ENCODE measurements at places on chromosomes 3 and 15.

- DNase-seq = no peak
Observed at GRCh38 chr15:89326316-89326715, 8.3 kb downstream of the POLG start.

DNA sequence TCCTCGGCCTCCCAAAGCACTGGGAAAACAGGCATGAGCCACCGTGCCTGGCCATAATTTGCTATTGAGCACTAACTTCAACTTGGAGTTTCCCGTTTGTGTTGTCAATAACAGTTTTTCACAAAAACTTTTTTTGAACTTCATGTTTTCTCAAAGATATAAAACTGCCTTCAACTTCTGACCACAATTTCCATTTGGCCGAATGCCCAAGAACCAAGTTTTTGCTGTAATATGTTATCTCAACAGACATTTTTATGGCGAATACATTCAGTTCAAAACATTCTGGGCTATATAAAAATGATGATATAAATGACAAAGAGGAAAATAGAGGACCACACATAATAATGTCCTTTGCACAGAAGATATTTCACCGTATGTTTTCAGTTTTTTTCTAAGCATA is 56.4 kb downstream of the NEDD4 start:
- no peak for DNase-seq

DNA sequence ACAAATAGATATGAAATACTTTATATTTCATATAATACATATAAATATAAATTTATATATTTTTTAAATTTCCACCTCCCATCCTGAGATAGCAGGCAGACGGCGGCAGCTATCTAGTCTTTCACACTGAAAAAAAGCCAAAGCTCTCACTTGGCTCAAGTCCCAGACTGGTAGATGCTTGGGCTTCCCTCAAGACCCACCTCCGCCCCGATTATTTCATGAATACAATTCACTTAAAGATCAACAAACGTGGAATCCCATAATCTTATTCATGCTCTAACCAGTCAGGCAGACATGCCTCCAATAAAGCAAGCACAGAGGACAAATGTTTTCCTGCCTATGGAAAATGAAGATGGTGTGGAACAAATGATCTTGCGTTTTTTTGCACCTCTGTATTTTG is 275.9 kb upstream of the NR2F2 start:
- DNase-seq = no peak

DNA sequence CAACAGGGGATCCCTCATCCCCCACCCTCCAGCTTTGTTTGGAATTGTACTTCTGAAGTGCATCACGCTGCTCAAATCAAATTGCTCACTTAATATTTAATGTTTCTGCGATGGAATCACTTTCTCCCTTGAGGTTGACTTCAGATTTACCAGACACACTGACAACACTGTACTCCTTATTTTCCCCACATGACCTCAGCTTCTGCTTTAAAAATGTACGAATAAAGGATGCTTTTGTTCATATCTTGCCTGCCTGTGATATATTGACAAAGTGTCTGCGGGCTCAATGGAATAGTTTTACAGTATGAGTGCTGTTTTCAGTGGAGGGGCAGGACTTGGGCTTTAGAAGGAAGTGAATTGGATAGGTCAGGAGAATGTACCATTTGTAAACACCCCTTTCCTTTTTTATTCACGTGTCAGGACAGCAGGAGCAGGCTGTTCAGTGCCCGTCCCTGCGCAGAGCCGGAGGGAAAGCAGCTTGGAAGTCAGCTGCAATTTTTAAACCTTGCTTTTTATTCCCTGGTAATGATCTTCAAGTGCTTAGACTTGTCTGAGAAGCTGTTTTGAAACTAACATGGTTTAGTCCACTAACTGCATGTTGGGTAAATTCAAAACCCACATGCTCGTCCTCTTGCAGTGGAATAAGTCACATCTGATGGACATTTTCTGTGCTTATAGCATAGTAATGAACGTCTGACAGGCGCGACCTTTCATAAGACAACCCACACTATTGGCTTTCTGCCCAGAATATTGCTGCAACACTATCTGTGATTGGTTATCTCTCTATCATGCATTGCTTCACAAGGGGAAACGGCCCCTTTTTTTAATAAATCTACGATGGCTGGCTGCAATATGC is 29.9 kb downstream of the MBNL1 start:
- peak; percentile 29 for DNase-seq

DNA sequence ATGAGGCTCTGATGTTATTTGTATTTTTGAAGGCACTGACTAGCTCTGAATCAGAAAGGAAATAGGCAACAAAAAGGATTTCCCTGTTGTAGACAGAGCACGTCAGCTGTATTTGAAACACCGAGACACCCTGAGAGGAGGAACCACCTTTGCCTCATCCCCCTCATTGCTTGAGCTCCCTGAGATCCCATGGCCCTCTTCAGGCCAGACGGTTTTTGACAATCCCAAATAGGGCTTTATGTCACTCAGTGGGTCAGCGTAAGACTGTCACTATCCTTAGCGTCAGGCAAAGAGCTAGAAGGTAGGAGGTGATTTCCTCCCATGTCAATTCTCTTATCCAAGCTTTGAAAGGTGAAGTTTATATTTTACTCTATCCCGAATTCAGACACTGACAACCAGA is 254.3 kb downstream of the ZNF621 start:
- no peak for DNase-seq

DNA sequence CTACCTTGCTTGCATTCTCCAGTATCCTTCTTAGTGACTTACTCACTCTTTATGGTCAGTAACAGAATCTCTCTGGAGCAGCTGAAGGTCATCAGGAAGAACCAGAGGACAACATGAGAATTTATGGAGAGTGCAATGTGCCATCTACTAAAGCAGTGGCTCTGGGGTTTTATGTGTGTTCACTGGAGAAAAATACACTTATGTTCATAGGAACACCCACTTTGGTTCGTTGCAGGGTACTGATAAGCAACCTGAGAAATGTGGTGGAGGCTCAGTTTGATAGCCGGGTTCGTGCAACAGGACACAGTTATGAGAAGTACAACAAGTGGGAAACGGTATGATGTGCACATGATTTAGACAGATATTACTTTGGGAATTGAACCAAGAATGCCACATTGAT is 12.8 kb downstream of the CPB1 start:
- no peak for DNase-seq

GRCh38 chr3:50660386-50660785 is 14.3 kb upstream of the DOCK3 start:
- no peak for DNase-seq

GRCh38 chr3:148742118-148742517 is 44.4 kb downstream of the AGTR1 start:
- no peak for DNase-seq

DNA sequence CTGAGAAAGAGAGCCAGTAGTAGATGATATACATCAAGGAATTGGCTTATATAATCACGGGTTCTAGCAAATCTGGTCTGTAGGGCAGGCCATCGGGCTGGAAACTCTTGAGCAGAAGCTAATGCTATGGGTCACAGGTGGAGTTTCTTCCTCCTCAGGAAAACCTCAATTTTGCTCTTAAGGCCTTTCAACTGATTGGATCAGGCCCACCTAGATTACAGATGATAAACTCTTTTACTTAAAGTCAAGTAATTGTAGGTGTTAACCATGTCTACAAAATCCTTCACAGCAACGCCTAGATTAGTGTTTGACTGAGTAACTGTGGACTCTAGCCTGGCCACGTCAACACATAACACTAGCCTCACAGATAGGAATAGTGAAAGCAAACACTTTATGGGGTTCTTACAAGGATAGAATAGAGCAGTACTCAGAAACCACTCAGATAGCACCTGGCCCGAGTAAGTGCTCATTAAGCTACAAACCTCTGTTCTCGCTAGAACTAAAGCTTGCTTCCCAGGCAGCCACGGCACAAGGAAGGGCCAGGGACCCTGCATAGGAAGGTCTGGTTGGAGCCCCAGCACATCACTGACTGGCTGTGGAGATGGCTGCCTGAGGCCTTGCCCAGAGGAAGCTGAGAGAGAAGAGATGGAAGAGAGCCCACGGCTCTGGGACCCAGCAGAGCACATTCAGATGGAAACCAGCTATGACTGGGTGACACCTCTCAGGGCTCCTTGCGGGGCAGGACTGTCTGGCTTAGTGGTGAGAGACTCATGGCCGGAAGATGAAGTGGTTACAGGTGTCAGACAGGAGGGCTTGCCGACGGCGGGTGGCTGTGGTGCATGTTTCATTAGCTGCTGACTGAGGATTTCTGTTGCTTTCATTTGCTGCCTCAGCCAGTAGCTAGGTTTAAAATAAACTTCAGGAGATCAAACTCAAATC is 202.5 kb upstream of the TLE3 start:
- peak; percentile 71 for DNase-seq

- no peak for DNase-seq
Observed at GRCh38 chr3:167762296-167762695, 26.8 kb downstream of the SERPINI1 start.

- DNase-seq = no peak
Observed at GRCh38 chr3:114308377-114308776, 14.5 kb downstream of the TIGIT start.

- no peak for DNase-seq
Observed at GRCh38 chr3:39013289-39013688, 38.5 kb downstream of the SCN11A start.

All from activated T-helper 1 cell treated with anti-CD3 and anti-CD28 coated beads, Interleukin-12 subunit alpha, Interleukin-12 subunit beta, Interleukin-2, Interleukin-4 antibody, amounts not matched to agents 30 ng/mL and 10 ng/mL and 1 ng/mL, durations not matched to agents 14 hours and 24 hours and 36 hours (primary cell).